ENCODE measurements at places on chromosomes 2 and 18.

GRCh38 chr2:8086357-8086756 lies 595.5 kb upstream of the ID2 start:
- no peak for DNase-seq

GRCh38 chr18:73879328-73879727 lies 268.3 kb downstream of the FBXO15 start:
- no peak for DNase-seq

DNA sequence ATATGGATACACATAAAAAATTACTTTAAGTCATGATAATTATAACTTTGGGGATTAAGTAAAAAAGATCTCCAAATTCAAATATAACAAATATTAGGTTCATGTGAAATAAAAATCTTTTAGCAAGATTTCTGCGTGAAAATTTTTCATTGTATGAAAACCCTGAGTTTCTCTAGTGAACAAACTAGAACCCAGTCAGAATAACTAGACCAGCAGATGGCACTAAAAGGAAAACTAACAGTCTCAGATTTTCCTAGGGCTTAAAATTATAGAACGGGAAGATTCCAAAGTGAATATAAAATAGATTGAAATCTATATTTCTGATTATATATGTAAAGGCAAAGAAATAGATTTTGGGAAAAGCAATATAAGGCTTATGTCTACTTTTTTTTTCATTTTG lies 43.3 kb downstream of the TMEM200C start:
- DNase-seq: peak; percentile 4

GRCh38 chr2:50207881-50208280 lies 824.1 kb downstream of the NRXN1 start:
- no peak for DNase-seq

DNA sequence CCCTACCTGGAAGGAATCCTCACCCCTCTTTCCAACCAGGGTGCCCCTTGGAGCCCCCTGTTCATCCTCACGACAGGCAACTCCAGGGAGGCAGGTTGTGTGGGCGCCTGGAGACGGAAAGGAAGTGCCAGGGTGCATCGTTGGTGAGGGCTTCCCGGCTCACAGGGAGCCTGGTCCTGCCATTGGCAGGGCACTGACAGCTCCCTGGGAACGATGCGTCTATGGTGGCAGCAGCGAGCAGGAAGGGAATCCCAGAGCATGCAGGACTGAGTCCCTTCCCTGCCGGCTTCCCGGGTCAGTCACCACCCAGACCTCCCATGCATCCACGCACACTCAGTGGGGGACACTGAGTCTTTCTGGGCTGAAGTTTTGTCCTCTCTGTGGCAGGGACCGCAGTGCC lies 117.6 kb downstream of the INHBB start:
- no peak for DNase-seq

DNA sequence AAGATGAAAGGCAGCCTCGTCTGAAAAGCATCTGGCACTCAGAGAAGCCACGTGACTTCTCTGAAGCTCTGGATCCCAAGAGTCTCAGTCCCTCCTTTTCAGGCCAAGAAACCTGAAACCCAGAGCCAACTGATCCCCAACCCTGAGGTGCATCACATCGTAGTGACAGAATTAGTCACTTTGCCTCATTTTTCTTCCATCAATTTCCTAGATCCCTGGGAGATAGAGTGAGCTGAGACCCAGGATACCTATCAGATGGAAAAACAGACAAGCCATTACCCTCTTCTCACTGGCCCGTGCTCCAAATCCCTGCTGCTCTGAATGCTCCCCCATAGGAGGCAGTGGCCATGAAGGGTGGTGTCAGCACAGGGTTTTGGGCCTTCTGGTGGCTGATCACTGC lies 113.1 kb downstream of the ALK start:
- no peak for DNase-seq

GRCh38 chr2:127185705-127186104 lies 34.4 kb downstream of the CYP27C1 start:
- no peak for DNase-seq

- peak; percentile 82 for DNase-seq
These were observed 476.3 kb downstream of the TRIB2 start for GRCh38 chr2:13193075-13193474.

GRCh38 chr2:104836841-104837240 lies 17.1 kb upstream of the POU3F3 start:
- no peak for DNase-seq

GRCh38 chr2:168692132-168692744 lies 110.2 kb upstream of the NOSTRIN start:
- no peak for DNase-seq

- no peak for DNase-seq
These were observed 91.5 kb downstream of the MSH2 start for GRCh38 chr2:47494267-47495130.

DNA sequence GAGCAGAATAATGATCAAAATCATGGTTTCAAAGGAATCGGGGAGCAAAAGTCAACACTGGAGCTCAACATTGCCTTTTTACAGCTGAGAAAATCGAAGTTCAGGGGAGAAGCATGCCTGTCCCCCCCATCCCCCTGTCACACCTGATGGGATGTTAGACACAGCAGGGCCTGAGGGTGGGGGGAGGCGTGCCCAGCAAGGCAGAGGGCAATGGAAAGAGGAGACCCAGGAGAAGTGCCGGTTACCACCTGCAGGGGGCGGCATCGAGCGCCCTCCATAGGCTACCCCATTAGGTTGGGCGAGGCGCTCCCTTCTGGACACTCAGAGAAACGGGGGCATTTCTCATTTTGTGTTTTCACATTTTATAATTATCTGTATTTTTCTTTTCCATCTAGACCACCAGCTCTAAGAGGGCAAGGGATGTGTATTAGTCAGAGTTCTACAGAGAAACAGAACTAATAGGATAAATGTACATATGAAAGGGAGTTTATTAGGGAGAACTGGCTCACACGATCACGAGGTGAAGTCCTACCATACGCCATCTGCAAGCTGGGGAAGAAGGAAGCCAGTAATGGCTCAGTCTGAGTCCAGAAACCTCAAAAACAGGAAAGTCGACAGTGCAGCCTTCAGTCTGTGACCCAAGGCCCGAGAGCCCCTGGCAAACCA lies 271.3 kb downstream of the LRATD1 start:
- peak; percentile 90 for DNase-seq

- no peak for DNase-seq
These were observed 22.8 kb downstream of the ZSCAN30 start for GRCh38 chr18:35267161-35267651.

DNA sequence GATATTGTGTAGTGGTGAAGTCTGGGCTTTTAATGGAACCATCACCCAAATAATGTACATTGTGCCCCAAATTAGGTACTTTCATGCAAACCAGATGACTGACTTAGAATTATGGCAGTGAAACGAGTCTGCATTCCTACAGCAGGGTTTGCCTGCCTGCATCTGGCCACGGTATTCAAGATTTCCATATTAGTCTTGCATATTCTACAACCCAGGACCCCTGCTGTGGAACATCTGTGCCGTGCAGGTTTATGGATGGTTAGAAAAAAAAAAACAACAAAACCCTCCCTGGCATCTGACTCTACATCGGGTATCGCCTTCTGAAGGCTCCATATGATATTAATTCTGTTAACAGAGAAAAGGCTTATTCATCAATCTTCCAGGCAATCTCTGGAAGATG lies 394.8 kb downstream of the DCDC2C start:
- DNase-seq: no peak

- peak; percentile 74 for DNase-seq
These were observed 10.8 kb downstream of the GLS start for GRCh38 chr2:190891372-190891771.

- peak; percentile 32 for DNase-seq
These were observed 4.7 kb downstream of the ACP1 start for GRCh38 chr2:269356-270030.

GRCh38 chr2:1607236-1607920 lies 136.9 kb downstream of the PXDN start:
- no peak for DNase-seq

DNA sequence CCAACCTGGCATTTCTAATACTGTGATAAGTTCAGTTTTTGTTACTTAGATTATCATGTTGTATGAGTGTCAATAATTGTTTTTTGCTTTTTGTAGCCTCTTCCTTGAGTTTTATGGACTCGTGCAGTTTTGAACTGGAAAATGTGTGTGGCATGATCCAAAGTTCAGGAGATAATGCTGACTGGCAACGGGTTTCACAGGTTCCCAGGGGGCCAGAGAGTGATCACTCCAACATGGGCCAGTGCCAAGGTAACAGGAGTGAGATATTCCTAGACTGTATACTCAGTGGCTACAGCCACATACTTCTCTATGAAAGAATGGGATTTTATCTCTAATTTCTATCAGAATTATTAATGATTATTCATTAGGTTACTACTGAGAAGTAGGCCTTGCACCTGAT lies 18.2 kb downstream of the MEP1B start:
- no peak for DNase-seq

GRCh38 chr2:39786761-39787522 lies 7.9 kb upstream of the THUMPD2 start:
- DNase-seq: no peak

DNA sequence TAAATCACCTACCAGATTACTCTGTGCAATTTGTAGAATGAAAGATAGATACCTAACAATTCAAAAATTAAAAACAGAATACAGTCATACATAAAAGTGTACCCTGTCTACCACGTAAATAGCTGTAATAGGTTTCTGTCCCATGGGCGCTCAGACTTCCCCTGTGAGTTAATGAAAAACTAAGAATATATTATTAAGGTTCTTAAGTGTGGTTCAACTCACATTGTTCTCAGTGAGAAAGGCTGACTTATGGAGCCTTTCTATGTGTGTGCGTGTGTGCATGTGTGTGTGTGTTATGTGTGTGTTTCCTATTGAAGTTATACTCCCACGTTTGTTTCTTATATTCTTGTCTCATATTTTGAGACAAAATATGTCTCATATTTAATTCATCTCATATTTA lies 114.6 kb upstream of the CD302 start:
- no peak for DNase-seq

- DNase-seq: no peak
These were observed 1.4 kb downstream of the DPYSL5 start for GRCh38 chr2:26849056-26849999.

DNA sequence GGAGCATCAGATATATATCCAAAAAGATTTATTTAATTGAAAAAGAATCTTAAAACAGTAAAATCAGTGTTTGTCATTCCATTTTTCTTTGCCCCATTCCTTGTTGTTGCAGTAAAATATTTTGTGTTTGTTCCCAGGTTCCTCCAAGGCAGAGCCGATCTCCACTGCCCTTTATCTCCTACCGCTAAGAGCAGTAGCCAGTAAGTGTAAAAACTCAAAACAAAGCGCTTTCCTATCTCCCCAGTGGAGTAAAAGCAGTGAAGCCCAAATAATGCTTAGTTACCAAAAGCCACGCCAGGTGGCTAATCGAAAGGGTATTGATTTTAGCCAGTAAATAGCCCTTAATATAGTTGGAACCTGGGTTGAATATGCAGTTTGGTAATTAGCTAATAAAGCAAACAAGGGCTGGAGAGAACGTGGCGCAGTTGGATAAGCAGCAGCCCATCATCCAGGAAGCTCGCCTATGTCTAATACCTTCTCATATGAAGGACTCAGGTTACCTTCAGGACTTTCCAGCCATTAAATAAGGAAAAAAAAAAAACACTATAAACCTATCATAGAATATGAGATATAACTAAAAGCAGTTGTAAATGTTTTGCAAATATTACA lies 12.4 kb upstream of the GPD2 start:
- no peak for DNase-seq

GRCh38 chr18:56522816-56523215 lies 115.6 kb downstream of the TXNL1 start:
- no peak for DNase-seq

DNA sequence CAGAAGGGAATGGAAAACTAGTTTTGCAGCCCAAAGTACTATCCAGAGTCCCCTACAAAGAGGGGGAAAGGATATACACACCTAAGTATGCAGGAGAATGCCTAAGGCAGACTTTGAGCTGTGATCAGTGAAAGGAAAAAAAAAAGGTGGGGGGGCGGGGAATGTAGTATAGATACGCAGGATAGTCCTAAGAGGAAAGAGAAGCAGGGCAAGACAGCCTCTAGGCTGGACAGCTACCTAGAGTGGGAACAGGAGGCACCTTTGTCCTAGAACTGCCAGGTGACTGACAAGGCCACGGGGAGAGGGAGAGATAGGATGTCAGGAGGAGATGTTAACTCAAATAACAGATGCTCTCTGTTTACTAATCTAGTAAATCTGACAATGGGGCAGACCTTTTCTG lies 6.0 kb downstream of the REEP1 start:
- DNase-seq: no peak
